ENCODE measurements at places on chromosomes 12 and 14. TPM values are rescaled to one million over a fixed set of nuclear protein-coding genes. Genes with fewer than 3 reads are reported as not detected.

SPIC gene
- not detected for total RNA-seq

BMAL2 gene
- 86.2 TPM for total RNA-seq

BDKRB2 gene
- not detected for total RNA-seq

ZNF385A gene
- total RNA-seq, result 2.3 TPM

DHH gene
- total RNA-seq, result 5.3 TPM

IL26 gene
- total RNA-seq, result not detected

SIRT4 gene
- total RNA-seq, result 0.50 TPM

CACNA2D4 gene
- total RNA-seq, result 0.43 TPM

HCAR1 gene
- total RNA-seq, result not detected

LTB4R gene
- 4.7 TPM for total RNA-seq

TAS2R9 gene
- 0.13 TPM for total RNA-seq
